GM04503 (cell line): ENCODE measurements at places on chromosomes 2 and 18.

GRCh38 chr2:25332571-25332970 is 9.2 kb downstream of the DNMT3A start:
- DNase-seq, result no peak

GRCh38 chr2:224039770-224040440 is 819 bp upstream of the SERPINE2 start:
- DNase-seq, result no peak

GRCh38 chr2:132538331-132538855 is 121.8 kb downstream of the GPR39 start:
- DNase-seq, result no peak

- no peak for DNase-seq
Measured at GRCh38 chr2:207815254-207815653, 45.5 kb upstream of the FZD5 start.

DNA sequence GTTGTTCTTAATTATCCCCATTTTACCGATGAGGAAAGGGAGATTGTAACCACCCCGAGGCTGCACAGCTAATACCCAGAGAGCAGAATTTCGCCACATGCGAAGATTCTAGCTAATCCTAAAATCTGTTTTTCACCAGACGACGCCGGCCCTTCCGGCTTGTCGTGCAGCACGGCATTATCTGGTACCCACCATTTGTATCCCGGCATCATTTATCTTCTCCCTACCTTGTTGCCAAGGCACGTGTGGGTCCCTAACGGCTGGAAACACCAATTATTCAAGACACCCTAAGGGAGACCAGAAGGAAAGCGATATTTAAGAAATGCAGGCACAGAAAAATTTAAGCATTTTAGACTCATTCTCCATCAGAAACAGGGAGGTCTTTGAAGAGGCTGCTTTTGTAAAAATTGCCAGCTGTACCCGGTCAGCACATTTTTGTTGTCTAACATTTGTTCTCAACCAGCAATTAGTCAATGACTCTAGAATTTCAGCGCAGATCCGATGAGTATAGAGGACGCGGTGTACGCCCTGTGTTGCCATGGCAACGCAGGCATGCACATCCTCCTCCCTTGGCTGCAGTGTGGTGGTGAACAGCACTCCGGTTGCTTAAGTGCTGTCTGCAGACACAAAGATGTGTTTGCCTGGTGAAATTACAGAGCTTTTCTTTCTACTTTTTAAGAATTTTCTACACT is 111.6 kb downstream of the AGAP1 start:
- DNase-seq, result peak; percentile 94
